Stimulated activated CD8-positive, alpha-beta memory T cell treated with anti-CD3 and anti-CD28 coated beads, Interleukin-7, amount 100 ng/mL, for 1 hour (primary cell): ENCODE measurements at places on chromosomes 5 and 9.

- no peak for DNase-seq
These were observed 270.2 kb upstream of the RASA1 start for GRCh38 chr5:86997516-86997915.

- no peak for DNase-seq
These were observed 2.8 kb downstream of the CCL21 start for GRCh38 chr9:34707130-34707529.

GRCh38 chr5:87229780-87230179 lies 37.9 kb upstream of the RASA1 start:
- DNase-seq: no peak

DNA sequence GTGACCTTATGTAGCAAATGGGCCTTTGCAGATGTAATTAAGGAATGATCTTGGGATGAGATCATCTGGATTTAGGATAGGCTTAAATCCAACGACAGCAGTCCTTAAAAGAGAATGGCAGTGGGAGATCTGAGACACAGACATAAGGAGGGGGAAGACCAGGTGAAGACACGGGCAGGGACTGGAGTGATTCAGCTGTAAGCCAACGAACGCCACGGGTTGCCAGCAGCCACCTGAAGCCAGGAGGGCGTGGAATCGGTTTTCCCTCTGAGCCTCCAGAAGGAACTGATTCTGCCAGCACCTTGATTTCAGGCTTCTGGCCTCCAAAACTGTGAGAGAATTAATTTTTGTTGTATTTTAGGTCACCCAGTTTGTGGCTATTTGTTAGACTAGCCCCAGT lies 218.6 kb upstream of the ANKRD55 start:
- no peak for DNase-seq

DNA sequence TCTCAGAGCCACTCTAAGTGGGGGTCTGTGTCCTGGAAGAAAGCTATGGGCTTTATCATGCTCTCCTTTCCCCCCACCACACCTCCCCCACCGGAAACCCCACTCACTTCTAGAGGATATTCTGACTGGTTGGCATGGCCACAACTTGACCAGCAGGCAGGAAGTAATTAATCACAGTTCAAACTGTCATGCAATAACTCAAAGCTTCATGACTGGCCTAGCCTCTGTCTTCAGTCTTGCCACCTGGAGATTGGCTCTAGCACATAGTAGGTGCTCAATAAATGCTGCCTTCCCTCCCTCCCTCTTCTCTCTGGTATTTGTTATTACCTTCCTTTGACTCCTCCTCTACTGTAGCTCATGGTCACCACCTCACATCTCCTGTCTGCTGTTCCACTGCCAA lies 124.7 kb downstream of the GABBR2 start:
- no peak for DNase-seq
